ENCODE measurements at places on chromosomes 5 and 9. TPM values are rescaled to one million over a fixed set of nuclear protein-coding genes. Genes with fewer than 3 reads are reported as not detected.

The FOXD4L6 gene
- under 0.01 TPM for total RNA-seq

The SPEF2 gene
- 12.7 TPM for total RNA-seq

GRCh38 chr5:139686706-139687441 is 38.7 kb downstream of the CXXC5 start:
- DNase-seq, result no peak

- no peak for DNase-seq
Measured at GRCh38 chr9:125476645-125477044, 215.0 kb downstream of the GAPVD1 start.

The CCDC69 gene
- total RNA-seq, result 10.5 TPM
